ENCODE measurements at places on chromosomes 16 and 17.

DNA sequence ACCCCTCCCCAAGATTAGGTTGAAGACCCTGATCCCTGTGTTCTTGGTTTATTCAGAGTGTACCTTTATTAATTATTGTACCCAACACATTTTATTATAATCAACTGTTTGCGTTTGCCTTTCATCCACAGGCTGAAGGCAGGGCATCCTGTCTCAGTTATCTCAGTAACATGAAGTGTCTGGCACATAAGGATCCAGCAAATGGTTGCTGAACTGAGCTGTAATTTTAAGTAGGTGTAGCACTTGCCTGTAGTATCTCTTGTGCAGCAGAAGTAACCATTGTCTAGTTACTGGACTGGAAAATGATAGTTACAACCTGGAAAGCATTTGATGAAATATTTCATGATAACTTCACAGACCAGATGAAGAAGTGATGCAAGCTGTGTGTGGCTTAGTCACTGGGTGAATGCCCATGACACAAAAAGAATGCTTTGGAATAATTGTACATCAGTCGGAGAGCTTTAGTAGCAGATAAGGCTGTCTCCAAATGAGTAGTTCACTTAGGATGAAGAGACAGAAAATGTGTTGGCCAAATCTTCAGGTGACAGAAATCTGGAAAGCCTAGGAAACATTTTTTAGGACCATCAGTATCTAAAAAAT is 56.6 kb downstream of the ESRP2 start:
- DNase-seq: no peak

DNA sequence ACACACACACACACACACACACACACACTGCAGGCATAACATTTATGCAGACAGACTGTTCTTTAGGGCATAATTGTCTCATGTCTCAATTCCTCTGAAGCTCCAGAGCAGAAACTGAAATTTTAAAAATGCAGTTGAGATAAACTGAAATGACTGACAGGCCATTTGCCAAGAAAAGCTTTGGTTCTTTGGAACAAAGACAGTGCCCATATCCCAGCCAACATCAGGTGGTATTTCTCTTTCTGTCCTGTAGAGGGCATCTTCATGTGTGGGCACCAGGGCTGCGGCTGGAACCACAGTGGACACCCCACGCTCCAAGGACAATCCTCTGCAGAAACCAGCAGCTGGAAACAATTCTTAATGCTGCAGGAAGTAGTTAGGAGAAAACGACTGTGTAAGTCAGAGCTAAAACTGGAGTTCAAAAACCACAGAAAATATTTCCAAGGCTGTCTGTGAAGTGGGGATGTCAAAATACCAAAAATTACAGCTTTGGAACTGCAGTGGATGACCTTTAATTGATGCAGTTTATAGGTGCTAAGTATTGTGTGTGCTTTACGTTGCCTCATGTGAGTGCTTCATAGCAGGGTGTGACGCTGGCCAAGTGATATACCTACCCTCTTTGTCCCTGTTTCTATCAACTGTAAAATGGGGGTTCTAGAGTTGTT is 10.6 kb upstream of the MEFV start:
- no peak for DNase-seq

GRCh38 chr16:56882077-56882800 is 17.2 kb downstream of the SLC12A3 start:
- DNase-seq: no peak

GRCh38 chr16:31458073-31458843 is 1.0 kb upstream of the ARMC5 start:
- peak; percentile 28 for DNase-seq

- DNase-seq: no peak
Measured at GRCh38 chr16:84947996-84948850, 63.1 kb downstream of the ZDHHC7 start.

- DNase-seq: no peak
Measured at GRCh38 chr16:55078699-55079410, 148.2 kb downstream of the IRX5 start.

GRCh38 chr16:75088216-75088615 is 28.4 kb downstream of the LDHD start:
- DNase-seq: no peak

- DNase-seq: no peak
Measured at GRCh38 chr16:386641-387156, 4.9 kb upstream of the PGAP6 start.

GRCh38 chr16:88856828-88857727 is at the start of the genes GALNS and TRAPPC2L:
GALNS (minus strand) TSS chr16:88856947; CDS start chr16:88856877, 70 bp downstream.
TRAPPC2L (plus strand) TSS chr16:88857127; CDS start chr16:88857151, 24 bp downstream.
- DNase-seq: peak; percentile 99

DNA sequence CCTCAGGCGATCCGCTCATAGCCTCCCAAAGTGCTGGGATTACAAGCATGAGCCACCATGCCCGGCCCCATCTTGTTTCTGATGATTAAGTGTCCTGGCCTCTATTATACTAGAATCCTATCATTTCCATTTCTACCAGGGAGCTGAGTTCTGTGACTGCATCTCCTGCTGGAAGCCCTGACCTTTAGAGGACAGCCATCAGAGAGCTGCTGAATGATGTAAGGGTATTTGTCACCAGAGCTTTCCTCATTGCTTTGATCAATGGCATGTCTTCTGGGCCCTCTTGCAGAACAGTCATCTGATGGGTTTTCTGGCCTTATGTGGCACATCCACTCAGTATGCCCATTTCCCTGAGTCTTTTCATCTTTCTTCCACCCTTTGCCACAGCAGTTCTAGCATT is 39.9 kb downstream of the PSMD12 start:
- DNase-seq: no peak

- DNase-seq: no peak
Measured at GRCh38 chr17:246851-247421, 65.5 kb upstream of the DOC2B start.

GRCh38 chr16:25978218-25978617 is 286.5 kb downstream of the HS3ST4 start:
- DNase-seq: no peak

- DNase-seq: no peak
Measured at GRCh38 chr16:12132850-12133440, 156.4 kb downstream of the SNX29 start.

DNA sequence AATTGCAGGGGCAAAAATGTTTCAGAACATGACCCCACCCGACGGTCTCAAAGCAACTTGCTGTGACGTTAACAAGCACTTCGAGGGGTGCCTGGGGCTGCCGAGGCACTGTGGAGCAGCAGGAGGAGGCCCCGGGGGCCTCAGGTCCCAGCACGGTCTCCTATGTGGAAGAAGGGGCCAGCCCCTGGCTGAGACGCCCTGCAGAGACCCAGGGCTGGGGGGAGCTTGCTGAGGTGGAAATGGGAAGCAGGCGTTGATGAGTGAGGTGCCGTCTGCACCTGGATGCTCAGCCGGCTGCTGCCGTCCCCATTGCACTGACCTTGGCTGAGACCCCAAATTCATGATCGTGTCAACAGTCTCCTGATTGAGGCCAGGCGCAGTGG is 46.5 kb downstream of the NT5M start:
- no peak for DNase-seq

- no peak for DNase-seq
Measured at GRCh38 chr16:73996624-73997339, 299.8 kb upstream of the PSMD7 start.

DNA sequence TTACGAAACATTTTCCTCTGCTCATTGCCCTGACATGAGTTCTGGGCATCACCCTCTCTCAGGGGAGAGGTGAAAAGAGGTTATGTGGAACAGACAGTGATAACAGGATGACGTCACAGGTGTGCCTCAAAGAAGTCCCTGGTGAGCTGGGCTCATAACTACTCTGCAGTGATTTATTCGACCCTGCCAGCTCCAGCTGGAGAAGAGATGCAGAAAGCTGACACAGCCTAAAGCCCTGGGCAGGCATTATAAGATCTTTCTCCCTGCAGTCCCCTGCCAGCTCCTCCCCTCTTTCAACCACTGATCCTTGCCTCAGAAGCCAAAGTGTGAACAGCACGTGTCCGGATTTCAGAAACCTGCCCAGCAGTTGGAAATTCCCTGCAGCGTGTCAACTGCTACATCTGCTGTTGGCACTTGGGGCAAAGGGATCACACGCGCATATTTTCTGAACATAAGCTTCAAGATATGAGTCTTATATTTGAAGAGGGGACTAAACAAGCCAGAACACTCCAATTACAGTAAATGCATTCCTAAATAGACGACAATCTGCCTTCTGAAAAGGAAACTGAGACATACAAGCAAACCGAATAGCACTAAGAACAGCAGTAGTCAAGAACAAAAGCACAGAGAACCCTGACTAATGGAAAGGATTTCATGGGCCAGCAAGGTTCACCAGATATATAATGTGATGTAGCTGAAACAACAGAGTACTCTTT is 80.5 kb downstream of the SMG6 start:
- peak; percentile 37 for DNase-seq

- no peak for DNase-seq
Measured at GRCh38 chr16:2497116-2497630, 16.6 kb upstream of the ATP6V0C start.

- no peak for DNase-seq
Measured at GRCh38 chr17:6969323-6969726, 26.5 kb upstream of the ALOX12 start.

DNA sequence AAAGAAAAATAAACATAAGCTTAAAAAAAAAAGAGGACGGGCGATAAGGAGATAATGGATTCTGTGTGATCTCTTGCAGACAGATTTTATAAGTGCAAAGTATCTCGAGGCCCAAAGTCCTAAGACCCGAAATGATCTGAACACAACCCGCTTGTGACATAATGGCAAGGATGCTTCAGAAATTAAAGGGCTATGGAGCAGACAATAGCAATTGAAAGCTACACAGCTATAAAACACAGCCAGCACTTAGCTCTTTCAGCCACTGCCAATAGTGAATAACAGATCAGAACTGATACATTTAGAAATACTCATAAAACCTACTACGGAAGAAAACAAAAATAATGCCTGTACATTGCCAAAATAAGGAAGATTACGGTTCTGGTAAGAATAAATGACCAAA is 117.5 kb downstream of the ZFHX3 start:
- DNase-seq: no peak

- DNase-seq: no peak
Measured at GRCh38 chr16:80079072-80079471, 461.7 kb upstream of the DYNLRB2 start.

DNA sequence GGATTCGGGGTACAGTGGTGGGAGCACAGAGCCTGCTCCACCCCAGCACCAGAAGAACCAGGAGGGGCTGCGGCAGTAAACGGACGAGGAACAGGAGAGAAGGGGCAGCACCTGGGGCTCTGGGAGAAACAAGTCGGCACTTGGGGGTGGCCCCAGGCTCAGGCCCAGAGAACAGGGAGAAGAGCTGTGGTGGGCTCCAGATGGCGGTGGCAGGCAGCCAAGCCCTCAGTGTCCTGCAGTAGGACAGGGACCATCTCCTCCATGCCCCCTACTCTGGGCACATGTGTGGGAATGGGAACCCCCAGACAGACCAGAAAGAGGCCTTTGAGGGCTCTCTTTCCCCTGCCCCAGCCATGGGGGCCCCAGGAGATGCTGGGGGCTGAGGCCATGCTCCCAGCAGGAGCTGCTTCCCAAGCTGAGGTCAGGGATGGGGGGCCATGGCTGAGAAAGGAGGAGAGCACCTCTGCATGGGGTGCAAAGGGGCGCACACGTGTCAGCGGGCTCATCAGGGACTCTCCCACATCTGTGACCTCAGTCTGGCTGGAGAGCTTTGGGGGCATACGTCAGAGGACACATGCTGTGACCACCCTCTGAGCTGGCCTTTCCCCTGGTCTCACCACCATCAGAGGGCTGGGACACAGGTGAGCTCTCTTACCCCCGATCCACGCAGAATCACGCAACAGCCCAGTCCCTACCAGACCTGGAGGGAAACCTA is 6.8 kb downstream of the USH1G start:
- no peak for DNase-seq

GRCh38 chr16:17963185-17963836 is 373.2 kb downstream of the NPIPA8 start:
- DNase-seq: no peak

- no peak for DNase-seq
Measured at GRCh38 chr16:12324152-12324551, 347.6 kb downstream of the SNX29 start.

DNA sequence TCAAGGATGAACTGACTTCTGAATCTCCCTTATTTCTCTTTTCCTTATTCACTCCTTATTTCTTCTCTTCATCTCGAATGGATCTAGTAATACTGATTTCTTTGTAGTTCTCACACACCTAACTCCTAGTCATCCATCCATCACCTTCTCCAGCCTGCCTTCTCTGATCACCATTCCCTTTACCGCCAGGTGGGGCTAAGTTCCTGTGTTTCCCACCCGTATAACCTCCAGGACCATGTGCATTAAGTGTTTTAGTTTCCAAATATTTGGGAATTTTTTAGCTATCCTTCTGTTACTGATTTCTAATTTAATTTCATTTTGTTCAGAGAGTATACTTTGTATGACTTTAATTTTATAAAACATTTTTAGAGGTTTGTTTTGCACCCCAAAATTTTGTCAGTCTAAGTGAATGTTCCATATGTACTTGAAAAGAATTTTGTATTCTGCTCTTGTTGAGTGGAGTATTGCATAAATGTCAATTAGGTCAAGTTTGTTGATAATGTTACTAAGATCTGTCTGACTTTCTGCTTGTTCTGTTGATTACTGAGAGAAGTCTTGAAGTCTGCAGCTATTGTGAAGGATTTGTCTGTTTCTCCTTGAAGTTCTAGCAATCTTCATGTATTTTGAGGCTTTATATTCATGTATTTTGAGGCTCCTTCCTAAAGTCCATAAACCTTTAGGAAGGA is 8.8 kb downstream of the BPTF start:
- DNase-seq: no peak

GRCh38 chr16:55502801-55503366 is 6.0 kb upstream of the LPCAT2 start:
- DNase-seq: no peak

GRCh38 chr16:35908152-35908551 is 2448.7 kb downstream of the TP53TG3F start:
- DNase-seq: no peak

DNA sequence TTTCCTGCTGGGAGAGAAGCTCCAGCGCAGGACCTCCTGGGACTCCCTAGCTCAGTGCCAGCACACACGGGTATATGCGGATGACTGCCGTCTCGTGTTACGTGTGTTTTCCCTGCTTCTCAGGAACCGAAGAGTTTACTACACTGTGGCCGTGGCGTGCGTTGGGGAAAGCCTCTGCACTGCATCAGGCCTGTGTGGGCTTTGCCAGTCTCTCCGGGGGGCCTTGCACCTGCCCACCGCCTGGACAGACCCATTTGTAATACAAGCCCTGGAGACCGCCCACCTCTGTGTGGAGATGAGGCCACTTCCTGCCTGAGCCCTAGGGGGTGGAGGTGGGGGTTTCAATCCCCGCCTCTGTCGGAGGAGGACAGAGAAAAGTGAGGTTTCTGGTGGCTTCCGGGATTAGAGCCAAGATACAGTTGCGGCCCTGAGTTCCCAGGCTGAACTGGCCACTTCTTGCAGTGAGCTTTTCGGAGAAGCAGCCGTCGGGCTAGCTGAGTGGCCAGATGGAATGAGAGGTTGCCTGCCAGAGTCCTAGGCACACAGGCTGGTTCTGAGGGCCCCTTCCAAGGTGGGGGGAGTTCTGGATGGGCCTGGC is 43.4 kb upstream of the GSE1 start:
- no peak for DNase-seq

- no peak for DNase-seq
Measured at GRCh38 chr17:1379930-1380313, 20.1 kb downstream of the YWHAE start.
